B cell (primary cell): ENCODE measurements at places on chromosomes 2 and 18.
A peak's percentile ranks its signal among the peaks of the same experiment; 100 is the strongest.

- no peaks in the 10 kb centered on the region for H3K27me3 ChIP-seq
- no peak for DNase-seq
- no peak overlapping the region for H3K27ac ChIP-seq
- no peaks in the 10 kb centered on the region for H3K36me3 ChIP-seq
These were observed 215.4 kb upstream of the OSR1 start for GRCh38 chr2:19573784-19574183.

GRCh38 chr2:98771721-98772524 is 41.0 kb upstream of the MGAT4A start:
- H3K4me3 ChIP-seq, result peak overlapping the region; percentile 24
- peak overlapping the region; percentile 14 for H3K27ac ChIP-seq
- H3K4me1 ChIP-seq, result peaks cover 29% of the 10 kb centered on the region

DNA sequence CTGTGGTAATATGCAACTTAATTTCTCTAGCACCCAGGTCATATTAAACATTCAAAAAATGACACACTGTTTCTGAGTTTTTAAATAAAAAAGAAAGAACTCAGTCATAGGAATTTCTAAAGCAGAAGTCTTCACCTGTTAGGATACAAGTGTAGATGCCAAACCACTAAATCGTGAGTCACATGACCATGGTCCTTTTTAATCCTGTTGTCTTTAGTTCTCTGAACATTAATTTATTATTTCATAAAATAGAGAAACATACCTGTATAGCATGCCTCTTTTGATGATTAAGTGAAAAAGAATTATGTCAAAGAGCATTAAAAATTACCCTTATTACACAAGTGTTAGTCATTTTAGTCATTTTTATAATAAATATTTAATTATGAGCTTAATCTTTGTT is 398.8 kb downstream of the CCDC85A start:
- no peak overlapping the region for H3K27ac ChIP-seq
- H3K27me3 ChIP-seq, result no peaks in the 10 kb centered on the region
- no peaks in the 10 kb centered on the region for H3K36me3 ChIP-seq

- H3K27me3 ChIP-seq, result no peaks in the 10 kb centered on the region
- no peak overlapping the region for H3K27ac ChIP-seq
- H3K36me3 ChIP-seq, result no peaks in the 10 kb centered on the region
- DNase-seq, result no peak
These were observed 123.8 kb upstream of the DLX2 start for GRCh38 chr2:172226244-172227061.

GRCh38 chr18:48902856-48903601 is 47.7 kb downstream of the SMAD7 start:
- H3K4me3 ChIP-seq, result no peak overlapping the region
- H3K27me3 ChIP-seq, result no peaks in the 10 kb centered on the region
- H3K4me1 ChIP-seq, result no peaks in the 10 kb centered on the region
- no peak overlapping the region for H3K27ac ChIP-seq
- DNase-seq, result no peak
